ENCODE measurements at places on chromosomes 11 and 22.
A peak's percentile ranks its signal among the peaks of the same experiment; 100 is the strongest.

DNA sequence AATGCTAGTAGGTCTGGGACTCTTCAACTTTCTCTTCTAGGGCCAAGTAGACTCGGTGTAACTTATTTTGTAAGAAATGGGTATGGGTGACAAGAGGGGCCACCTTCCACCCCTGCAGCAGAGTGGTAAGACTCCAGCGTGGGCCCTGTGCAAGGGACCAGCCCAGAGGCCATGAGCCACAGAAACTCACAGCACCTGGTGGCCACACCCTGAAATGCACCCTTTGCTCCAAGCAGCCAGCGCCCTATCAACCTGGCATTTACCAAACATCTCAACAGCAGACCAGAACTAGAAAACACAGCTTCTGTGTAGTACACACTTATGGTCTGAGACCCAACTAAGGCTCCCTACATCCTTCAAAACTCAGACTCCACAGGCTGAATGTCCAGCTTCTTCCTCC, 5.7 kb downstream of the CDCA5 start:
- peak; percentile 19 for DNase-seq

DNA sequence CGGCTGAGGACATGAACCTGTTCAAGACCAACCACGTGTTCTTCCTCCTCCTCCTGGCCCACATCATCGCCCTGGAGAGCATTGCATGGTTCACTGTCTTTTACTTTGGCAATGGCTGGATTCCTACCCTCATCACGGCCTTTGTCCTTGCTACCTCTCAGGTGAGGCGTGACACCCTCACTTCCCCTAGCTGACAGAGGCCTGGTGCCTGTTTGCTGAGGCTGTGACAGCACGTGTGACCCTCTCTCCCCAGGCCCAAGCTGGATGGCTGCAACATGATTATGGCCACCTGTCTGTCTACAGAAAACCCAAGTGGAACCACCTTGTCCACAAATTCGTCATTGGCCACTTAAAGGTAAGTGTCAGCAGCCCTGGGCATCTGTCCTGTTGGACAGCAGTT, 12.3 kb downstream of the FADS2 start:
- DNase-seq = no peak

DNA sequence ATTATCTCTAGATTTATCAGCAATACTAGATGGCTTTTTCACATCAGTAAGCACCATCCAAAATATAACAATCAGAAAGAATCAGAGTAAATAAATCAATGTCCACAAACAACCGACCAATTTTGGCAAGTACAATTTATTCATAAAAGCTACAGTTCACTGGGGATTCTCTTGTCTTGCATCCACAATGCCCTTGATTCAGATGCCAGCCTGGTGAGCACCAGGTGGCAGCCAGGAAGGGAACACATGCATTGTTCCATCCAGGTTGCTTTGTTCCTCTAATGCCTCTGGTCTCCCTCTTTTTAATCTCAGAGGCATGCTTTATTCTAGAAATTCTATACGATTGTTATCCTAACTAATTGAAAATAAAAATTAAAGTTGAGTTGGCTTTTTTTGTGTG, 242.1 kb upstream of the KIRREL3 start:
- no peak for DNase-seq

GRCh38 chr11:117669062-117669461, 128.0 kb downstream of the DSCAML1 start:
- DNase-seq = no peak

GRCh38 chr11:27025312-27025955, 15.2 kb upstream of the BBOX1 start:
- no peak for DNase-seq

DNA sequence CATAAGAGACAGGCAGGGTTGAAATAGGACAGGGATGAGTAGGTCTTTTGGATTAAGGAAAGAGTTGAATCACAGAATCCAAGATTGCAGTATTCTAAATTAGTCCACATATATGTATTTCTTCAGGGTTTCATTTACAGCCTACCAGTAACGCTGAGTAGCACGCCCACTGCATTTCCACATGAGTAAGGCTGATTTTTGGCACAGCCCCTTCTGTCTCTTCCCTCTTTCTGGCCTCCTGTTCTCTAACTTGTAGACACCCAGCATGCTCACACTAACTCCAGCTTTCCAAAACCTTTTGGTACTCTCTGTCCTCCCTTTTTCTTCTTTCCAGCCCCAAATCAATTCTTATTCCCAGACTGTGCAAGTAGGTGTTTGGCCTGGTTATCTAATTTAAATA, 3.7 kb upstream of the SIK2 start:
- DNase-seq = no peak

- no peak for DNase-seq
These were observed 732.1 kb downstream of the NELL1 start for GRCh38 chr11:21401496-21401895.

GRCh38 chr11:79439410-79439885, 1.4 kb downstream of the TENM4 start:
- no peak for DNase-seq

- DNase-seq = no peak
These were observed 127.4 kb downstream of the SLC17A6 start for GRCh38 chr11:22465620-22466019.

- DNase-seq = no peak
These were observed 68.0 kb downstream of the WNT7B start for GRCh38 chr22:45908961-45909360.

- no peak for DNase-seq
These were observed 41.1 kb upstream of the NARS2 start for GRCh38 chr11:78615724-78616123.

DNA sequence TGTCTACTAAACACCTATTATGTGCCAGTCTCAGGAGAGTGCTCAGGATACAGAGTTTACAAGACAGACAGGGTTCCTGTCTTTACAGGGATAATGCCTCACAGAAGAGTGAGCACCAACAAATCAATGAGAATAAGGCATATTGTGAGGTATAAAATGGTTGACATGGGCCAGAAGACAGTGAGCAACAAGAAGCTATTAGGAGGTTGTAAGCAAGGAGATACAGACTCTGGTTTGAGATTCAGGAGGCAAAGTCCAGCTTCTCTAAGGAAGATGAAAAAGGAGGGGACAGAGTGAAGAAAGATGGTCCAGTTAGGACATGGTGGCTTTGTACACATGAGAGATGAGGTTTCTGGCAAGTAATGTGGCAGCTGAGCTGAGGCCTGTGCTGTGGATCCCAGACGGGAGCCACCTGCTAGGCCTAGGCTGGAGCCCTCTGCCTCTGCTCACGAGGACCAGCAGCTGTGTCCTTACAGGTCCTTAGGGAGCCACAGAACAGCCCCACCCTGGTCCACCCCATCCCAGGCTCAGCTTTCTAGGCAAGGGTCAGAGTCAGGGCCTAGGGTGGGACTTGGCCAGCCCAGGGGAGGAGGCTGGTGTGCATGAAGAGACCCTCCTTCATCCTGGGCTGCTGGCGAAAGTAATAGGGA, 110.5 kb downstream of the ZNF280B start:
- no peak for DNase-seq

DNA sequence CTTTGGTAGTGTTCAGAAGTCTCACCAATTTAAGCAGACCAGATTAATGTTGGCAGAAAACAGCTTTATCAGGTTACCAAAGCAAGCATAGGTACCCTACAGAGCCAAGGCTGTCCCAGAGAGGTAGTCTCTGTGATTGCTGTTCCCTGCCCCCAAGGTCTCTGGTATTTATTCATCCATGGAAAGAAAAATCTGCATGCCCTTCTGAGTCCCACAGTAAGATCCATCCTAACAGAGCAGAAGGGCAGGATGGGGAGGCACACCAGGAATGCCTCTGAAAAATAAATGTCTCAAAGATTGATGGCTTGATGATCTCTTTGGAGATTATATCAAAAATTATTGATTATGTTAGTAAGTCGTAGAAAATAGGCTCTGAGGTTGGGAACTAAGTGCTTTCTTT, 122.8 kb downstream of the FAT3 start:
- DNase-seq = no peak

DNA sequence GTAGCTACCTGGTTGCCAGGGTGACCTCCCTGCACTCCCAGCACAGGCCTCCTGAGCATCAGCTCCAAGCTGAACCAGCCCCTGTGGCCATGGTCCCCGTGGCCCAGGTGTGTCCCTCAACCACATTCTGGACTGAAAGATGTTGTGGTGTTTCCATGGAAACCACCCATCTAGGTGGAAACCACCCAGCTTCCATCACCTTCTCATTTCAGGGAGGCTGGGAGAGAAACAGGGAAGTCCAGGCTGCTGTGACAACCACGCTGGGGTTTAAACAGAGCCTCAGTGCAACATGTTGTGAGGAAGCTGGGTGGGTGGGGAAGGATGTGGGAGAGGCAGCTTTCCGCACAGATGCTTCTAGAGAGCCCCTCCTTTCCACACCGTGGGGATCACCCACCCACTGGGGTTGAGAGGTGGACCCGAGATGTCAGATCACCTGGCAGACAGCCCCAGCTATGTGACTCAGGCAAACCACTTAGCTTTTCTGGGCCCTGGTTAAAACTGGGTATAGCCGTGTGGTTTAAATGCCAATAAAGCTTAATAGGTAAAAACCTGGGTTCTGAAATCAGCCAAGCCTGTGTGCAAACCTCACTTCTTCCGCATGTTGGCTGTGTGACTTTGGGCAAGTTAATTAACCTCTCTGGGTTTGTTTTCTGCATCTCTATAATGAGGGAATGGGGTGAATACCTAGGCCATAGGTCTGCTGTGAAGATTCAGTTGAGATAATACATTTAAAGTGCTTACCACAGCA, 46.4 kb downstream of the CD82 start:
- DNase-seq = no peak

GRCh38 chr11:96167203-96167758, 175.7 kb downstream of the MAML2 start:
- no peak for DNase-seq

DNA sequence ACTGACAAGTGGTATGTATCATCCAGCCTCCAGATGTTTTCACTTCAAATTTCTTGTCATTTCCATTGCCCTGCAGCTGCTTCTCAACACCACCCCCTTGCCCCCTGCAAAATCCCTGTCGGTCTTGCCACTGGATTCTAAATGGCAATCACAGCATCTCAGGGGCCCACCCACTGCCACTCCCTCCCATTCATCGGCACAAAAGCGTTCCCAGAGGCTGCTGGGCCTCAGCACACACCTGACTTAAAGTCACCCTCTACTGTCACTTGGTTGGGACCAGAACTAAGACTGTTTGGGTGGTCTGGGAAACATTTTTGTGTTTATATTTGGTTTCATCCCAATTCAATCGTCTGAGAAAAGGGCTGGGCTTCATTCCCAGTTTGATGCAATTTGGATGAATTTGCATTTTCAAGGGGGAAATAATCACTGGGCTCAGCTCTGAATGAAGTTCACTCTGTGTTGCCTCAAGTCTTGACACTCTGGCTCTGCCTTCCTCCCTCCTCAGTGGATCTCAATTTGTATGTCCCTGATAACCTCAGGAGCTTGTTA, 27.1 kb downstream of the SYT13 start:
- DNase-seq = no peak

GRCh38 chr11:92406472-92406871, 181.9 kb downstream of the FAT3 start:
- DNase-seq = no peak

DNA sequence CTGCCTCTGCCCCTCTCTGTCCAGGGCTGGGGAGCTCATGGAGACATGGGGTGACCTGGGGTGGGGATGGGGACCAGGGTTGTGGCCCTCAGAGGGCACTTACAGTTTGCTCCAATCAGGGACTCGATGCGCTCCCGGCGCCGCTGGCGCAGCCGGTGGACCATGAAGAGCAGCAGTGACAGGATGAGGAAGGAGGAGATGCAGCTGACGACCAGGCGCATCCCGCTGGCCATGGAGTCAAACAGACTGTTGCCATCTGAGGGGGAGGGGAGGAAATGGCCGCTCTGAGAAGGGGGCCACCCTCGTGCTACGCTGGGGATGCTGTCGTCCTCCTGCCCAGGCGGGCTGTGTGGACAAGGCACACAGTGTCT, 80.5 kb downstream of the DGCR2 start:
- DNase-seq = no peak

DNA sequence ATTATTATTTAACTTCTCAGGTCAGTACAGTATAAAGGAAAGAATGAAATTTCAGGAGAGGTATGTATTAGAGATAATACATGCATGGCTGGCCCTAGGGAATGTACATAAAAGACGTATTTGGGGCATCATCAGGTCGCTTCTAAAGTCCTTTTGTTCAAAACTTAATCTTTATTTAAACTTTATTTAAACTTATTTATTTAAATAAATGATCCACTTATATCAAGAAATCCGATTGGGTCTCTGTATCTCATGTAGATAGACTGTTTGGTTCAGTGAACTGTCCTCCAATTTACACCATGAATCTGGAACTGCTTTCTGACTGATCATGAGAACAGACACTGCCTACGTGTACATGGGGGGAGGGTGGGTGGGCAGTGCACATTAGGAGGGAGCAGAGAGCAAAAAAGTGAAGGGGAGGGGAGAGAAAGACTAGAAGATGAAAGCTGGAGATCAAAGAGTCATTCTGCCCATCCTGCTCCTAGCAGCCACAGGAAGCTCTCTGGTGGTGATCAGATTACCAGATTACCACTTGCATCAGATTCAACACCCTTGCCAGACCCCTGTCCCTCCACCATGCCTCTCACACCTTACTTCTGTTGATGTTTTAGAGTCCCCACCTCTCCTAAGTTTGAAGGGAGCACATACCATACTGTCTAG, 92.1 kb upstream of the MTMR2 start:
- DNase-seq = no peak

DNA sequence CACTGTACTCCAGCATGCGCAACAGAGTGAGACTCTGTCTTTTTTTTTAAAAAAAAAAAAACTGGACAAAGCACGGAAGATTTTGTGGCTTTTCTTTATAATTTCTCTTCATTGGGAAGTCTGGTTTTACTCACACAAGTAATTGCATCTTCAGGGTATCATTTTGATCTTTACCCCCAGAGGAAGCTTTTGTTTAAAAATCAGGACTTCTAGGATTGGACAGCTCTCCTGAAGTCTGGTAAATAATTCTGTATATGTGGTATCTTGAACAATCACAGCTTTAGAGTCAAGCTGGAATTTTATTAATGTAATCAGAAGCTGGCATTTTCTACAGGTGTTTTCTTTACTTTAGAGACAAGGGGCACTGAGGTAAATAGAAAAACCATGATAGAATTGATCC, 208.1 kb upstream of the NARS2 start:
- no peak for DNase-seq

DNA sequence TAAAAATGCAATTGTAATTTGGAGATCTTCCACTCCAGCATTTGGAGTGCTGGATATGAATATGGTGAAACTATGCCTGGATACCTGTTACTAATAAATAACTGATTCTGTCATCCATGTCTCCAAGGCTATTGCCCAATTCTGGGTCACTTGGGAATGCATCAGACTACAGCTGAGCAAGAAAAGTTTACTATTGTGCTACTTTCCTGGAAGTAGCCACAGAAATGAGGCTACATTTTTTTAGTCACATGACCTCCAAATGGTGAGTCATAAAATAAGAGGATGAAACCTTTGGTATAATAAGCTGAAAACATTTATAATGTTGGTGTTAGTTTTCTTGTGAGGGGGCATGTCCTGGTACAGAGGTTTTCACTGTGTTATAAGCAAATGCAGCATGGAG, 44.4 kb downstream of the DCDC1 start:
- DNase-seq = no peak

- no peak for DNase-seq
These were observed 7.8 kb downstream of the PPM1F start for GRCh38 chr22:21944871-21945270.
